ENCODE measurements at places on chromosomes 7 and 10.
A peak's percentile ranks its signal among the peaks of the same experiment; 100 is the strongest.

DNA sequence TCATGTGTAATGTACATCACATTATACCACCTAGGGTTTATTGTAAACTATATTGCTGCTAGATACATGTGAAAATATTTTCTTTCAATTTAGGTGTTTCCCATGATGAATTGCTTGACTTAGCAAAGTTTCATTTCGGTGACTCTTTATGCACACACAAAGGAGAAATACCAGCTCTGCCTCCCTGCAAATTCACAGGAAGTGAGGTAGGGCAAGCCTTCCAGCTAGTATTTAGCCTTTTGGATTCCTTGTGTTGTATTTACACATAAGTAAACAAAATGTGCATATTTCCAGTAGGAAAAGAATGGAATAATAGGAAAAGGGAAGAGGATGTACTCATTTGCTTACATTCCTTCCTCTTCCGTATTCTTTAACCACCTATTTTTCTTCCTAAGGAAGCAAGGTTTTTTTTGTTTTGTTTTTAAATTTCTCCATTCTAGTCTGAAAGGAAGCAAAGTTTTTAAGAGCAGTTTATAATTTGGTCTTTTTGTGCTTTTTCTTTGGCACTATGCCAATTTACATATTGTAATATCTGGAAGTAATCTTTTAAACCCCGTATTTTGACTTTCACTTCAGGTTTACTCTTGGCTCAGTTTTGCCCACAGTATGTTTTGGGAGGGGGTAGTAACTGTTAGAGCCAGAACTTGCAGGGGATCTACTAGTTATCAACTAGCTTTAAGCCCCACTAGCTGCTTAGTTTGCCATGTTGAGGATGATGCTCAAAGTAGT, 10.4 kb downstream of the PMPCB start:
- no peak for DNase-seq

DNA sequence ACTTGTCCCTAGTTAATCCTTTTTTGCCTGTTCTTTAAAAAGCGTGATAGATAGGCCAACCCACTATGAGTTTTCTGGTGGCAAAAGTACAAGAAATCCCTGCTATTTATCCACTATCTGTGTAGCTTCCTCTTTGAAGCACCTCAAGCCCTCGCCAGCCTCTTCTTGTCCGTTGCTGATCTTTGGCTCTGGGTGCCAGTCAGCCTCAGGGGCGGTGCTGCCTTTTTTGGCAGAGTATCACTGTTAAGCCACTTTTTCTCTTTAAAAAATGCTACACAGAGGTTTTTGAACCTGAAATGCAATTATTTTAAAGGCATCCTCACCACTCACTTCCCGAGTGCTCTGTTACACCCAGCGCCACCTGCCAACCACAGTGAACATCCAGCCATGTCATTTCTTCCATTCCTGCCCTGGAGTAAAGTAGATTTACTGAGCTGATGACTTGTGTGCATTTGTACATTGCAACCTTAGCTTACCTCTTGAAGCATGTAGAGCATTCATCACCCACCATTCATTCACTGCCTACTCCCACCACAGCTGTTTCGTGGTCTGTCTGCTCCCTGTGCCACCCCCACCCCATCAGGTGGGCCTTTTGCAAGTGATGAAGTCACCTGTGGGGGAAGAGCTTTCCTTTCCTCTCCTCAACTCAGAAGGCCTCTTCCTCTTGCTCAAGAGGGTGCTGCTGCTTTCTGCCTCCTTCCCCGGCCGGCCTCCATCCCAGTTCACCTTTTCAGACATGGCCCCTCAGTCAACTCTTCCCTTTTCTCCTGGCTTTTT, 414.2 kb upstream of the GALNT17 start:
- DNase-seq, result no peak

- DNase-seq, result no peak
These were observed 710.1 kb upstream of the KCND2 start for GRCh38 chr7:119562839-119563238.

DNA sequence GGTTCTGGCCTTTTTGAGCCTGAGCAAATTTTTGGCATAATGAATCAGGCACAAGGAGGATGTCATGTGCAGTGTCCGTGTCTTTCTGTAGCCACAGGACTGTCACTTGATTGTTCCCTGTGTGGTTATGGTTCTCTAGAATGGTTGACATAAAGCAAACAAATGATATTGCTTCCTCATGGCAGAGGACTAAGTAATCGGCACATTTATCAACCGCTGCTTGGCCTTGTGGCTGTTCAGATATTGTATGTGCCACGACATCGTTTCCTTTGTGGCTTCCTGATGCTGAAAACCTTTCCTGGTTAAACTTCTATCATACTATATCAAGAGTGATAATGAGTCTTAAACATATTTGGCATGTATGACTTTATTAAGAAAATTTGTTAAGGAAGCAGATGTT, 598.8 kb downstream of the SUGCT start:
- DNase-seq, result no peak

DNA sequence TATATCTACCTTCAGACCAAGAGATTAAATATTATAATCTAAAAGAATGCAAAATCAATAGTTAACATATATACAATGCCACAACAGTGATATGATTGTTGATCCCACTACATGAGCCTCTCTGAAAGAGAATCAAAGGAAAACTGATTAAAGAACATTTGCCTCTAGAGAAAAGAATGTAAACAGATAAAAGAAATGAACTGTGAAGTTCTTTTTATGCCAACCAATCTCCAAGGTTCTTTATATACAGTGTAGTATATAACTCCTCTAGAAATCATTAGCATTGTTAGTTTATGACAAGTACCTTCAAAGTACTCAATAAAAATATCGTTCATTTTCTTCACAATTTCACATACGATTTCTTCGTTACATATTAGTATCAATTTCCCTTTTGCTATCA, 20.1 kb downstream of the CNOT4 start:
- DNase-seq, result no peak

GRCh38 chr7:108087778-108088177, 42.4 kb downstream of the LAMB4 start:
- DNase-seq, result no peak

DNA sequence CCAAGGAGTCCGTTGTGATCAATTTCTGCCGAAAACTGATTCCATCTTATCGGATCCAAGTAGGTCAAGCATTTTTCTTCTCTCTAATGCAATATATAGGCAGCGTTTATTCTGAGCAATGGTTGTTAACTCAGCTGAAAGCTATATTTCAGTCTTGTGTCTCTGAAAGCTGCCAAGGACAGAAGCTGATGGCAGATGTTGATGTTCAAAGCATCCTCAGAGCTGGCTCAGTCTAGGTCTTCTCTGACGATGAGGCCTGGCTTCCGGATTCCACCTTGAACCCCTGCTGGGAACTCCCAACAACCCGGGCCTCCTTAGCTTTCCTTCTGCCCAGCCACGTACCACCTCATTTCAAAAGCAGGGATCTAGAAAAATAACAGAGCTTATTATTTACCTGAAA, 863.6 kb downstream of the NRG3 start:
- DNase-seq, result no peak

DNA sequence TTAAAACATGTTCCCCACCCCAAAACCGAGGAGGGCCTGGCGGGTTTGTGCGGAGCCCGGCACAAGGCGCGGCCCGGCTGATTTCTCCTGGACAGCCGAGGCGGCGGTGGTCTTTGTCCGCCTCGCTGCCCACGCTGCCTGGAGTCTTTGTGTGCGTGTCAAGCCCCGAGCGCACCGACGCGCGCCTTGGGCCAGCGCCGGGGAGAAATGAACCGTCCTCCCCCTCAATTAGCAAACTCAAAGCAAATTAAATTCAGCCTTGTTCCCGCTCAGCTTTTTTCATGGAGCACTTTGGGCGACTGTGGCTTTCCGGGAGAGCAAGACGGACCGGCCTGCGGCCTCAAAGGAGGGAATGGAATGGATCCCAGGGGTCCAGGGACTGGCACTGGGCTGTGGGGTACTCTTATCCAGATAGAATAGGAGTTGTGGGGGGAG, 4.1 kb downstream of the EMX2 start:
- DNase-seq, result no peak

DNA sequence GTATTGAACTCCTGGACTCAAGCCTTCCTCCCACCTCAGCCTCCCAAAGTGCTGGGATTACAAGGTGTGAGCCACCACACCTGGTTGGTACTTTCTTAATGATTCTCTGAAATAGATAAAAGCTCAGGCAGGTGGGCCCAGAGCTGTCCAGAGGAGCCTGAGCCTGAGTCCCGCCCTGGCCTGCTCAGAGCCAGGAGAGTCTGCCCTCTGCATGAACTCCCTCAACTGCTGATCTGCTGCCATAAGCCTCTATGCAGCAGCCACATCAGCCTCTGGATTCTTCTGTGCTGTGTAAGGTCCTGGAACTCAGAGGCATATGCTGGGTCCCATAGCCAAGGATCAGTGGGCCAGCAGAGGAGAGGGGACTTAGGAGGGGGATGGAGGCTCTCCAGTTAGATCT, 23.1 kb upstream of the DDIT4 start:
- DNase-seq, result peak; percentile 90

GRCh38 chr10:4215485-4215884, 430.5 kb upstream of the KLF6 start:
- no peak for DNase-seq

- DNase-seq, result no peak
These were observed 174.0 kb upstream of the PFKP start for GRCh38 chr10:2893158-2893845.

DNA sequence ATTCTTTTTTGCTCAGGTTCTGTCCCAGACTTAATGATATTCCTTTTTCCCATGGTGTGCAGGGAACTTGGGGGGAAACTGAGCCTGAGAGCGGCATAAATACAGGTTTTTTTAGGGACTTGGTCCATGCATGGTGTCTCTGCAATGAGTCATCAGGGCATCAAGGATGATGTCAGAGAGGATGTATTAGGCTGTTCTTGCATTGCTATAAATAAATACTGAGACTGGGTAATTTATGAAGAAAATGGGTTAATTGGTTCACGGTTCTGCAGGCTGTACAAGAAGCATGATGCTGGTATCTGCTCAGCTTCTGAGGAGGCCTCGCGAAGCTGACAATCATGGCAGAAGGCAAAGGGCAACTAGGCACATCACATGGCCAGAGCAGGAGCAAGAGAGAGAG, 185.4 kb downstream of the RAB11FIP2 start:
- DNase-seq, result no peak

- DNase-seq, result no peak
These were observed 117.1 kb downstream of the DYNC2I1 start for GRCh38 chr7:158973440-158973839.

- DNase-seq, result peak; percentile 86
These were observed 505 bp downstream of the HNRNPA2B1 start for GRCh38 chr7:26200038-26200443.

GRCh38 chr7:11252705-11253272, 279.1 kb downstream of the PHF14 start:
- no peak for DNase-seq

GRCh38 chr7:156966387-156966786, 16.9 kb downstream of the NOM1 start:
- no peak for DNase-seq

DNA sequence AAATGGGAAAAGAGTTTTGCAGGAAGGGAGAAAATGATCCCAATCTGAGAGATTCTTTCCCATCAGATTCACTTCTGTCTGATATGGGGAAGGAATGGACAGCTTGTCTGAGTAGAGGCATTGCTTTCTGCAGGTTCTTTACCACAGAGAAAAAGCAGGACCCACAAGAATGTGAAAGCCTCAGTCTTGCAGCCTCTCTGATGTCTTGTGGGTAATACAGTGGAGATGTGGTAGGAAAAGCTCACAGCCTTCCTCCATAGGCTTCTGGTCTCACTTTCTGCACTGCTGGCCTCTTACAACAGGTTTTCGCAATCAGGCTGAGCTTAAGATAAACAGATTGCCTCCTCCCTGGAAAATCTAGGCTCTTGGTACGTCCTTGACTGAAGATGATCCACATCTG, 551 bp downstream of the IFIT1 start:
- no peak for DNase-seq

GRCh38 chr10:123781956-123782500, 109.6 kb downstream of the CPXM2 start:
- no peak for DNase-seq

DNA sequence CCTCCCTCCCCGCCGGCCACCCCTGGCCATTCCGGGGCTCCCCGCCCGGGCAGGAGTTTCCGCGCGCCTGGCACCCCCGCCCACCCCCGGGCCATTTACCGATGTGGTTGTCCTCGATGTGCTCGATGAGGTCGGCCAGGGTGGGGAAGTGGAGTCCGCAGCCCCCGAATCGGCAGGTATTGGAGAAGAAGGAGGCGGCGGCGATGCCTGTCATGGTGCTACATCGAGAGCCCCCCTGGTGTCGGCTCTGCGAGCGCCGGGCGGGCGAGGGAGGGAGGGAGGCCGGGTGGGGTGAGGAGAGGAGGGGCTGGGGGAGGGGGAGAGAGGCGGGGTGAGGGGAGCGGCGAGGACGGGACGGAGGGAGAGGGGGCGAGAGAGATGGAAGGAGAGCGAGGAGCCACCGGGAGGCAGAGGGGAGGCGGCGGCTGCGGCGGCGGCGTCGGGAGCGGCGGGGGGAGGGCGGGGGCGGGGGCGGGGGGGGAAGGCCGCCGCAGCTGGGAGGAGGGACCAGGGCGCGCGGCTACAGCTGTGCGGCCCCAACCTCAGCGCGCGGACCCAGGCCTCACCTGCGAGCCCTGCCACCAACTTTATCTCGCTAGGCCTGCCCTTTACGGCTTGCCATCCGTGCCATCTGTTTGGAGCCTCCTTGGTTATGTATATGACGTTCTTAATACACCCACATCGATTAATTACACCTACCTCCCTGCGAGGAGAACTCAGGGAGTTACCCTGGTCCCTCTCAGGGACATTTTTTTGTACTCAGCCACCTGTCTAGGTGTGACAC, at the start of gene JAZF1:
Gene JAZF1, minus strand, starts transcription at position 432 of the 784 bp plus-strand sequence.
- peak; percentile 65 for DNase-seq

GRCh38 chr7:28142650-28143049, 37.9 kb downstream of the JAZF1 start:
- no peak for DNase-seq

GRCh38 chr7:42511027-42511426, 274.0 kb upstream of the GLI3 start:
- DNase-seq, result no peak

GRCh38 chr7:141748396-141748795, 10.2 kb downstream of the SSBP1 start:
- no peak for DNase-seq

DNA sequence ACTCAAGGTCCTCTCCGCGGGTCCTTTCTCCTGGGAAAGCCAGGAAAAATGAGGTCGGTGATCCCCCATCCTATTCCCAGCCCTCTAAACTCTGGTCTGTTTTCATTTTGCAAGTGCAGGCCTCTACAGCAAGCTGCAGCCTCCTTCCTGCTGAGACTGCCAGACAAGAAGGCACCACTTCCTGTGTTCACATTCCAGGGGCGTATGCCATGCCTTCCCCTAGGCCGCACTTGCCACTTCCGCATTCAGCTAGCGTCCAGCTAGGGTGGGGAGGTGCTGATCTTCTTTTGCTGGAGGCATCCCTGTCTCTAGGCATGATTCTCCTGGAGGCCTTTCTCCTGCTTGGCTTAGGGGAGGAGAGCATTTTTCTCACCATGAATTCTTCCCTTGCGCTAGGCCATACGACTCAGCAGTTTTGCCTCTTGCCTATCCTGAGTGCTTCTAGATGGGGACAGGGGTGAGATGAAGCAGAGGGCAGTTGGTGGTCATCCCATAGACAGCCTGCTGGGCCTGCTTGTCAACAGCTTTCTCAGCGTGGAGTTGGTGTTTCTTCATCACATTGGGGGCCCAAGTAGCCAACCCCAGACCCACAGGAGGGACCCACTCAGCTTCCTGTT, 328.9 kb downstream of the RPS24 start:
- no peak for DNase-seq

GRCh38 chr10:58570307-58570723, 57.6 kb downstream of the BICC1 start:
- DNase-seq, result no peak

GRCh38 chr7:81433692-81434331, 336.0 kb downstream of the HGF start:
- DNase-seq, result no peak

GRCh38 chr10:23314835-23315239, 29.8 kb downstream of the C10orf67 start:
- peak; percentile 67 for DNase-seq

Measured in muscle of arm (tissue), 14 donors.